M059J (cell line): ENCODE measurements at places on chromosomes 12 and 14.

DNA sequence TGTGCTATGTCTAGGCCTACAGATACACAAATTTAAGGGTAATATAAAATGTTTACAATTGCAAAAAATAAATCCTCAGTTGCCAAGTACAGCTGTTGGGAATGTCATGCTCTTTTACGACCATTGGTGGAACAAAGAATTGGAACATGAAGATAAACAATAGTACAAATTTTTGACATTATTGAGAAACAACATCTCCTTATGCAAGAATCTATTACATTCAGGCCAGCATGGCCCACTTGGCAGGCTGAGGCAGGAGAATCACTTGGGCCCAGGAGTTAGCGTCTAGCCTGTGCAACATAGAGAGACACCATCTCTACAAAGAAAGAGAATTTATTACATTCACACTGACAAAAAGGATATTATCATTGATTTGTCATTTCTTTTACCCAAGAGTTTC, 135.9 kb upstream of the NTF3 start:
- no peak for DNase-seq

- DNase-seq, result no peak
Observed at GRCh38 chr12:110677206-110677911, 11.6 kb downstream of the HVCN1 start.

DNA sequence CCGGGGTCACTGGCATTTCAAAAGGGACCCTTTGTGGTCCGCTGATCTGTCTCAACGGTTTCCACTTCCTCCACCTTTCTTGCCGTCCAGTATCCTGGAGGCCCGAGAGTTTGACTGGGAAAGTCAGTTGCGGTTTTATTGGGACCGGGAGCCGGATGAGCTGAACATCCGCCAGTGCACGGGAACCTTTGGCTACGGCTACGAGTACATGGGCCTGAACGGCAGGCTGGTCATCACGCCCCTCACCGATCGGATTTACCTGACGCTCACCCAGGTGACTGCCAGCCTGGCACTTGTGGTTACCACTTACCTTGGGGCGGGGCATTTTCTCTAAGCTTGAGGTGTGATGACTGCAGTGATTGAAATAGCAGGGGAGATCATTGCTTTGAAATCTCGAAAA, 83.8 kb downstream of the DNAH10 start:
- DNase-seq, result no peak

GRCh38 chr14:81157431-81157830, 63.3 kb downstream of the GTF2A1 start:
- no peak for DNase-seq

- no peak for DNase-seq
Observed at GRCh38 chr12:62517887-62518286, 51.3 kb downstream of the MON2 start.
